ENCODE measurements at places on chromosomes 1 and 21.

GRCh38 chr1:115023593-115023992 lies 6.0 kb upstream of the TSHB start:
- DNase-seq: no peak

GRCh38 chr1:12203216-12204007 lies 26.4 kb upstream of the VPS13D start:
- no peak for DNase-seq

DNA sequence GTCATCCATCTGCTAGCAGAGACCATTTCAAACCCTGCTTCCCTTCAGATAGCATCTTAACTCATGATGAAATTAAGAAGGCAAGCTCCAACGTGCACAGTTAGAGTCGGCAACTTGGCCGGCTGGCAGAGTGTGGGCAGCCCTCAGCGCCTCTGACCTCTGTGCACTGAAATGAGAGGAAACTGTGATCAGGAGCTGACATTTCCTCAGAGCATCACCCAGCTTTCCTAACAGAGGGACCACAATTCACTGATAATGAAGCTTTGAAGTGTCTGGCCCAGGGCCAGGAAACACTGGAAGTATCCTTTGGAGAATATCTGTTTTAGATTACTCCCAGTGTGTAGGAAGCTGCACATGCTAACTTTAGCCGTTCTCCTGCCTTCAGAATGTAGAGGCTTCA lies 145.0 kb upstream of the ZC3H11B start:
- DNase-seq: no peak

DNA sequence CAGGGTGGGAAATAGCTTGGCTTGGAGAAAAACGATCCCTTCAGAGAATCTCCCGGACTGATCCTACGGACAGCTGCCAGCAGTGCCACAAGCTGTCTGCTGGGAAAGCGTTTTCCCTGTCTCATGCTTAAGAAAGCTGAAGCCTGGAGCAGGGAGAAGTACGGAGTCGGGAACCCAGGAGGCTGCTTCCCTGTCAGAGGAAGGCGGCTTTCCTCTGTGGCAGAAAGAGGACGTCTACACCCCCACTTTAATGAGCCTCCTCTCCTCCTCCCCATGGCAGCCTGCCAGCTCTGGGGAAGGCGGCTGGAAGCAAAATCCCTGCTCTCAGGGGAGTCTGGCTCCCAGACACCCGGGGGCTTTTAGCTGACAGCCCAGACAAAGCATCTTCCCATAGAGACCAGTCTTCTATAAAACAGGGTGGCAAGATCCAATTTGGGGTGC lies 7.3 kb downstream of the KIF21B start:
- DNase-seq: no peak

- DNase-seq: no peak
These were observed 5.0 kb downstream of the KDM5B start for GRCh38 chr1:202802998-202803932.

- DNase-seq: peak; percentile 87
These were observed at the start of gene MAP10 for GRCh38 chr1:232805269-232806185. MAP10 (plus strand) TSS chr1:232805416; CDS start chr1:232805450, 34 bp downstream.

GRCh38 chr1:30953685-30954084 lies 45.1 kb upstream of the SDC3 start:
- DNase-seq: no peak

DNA sequence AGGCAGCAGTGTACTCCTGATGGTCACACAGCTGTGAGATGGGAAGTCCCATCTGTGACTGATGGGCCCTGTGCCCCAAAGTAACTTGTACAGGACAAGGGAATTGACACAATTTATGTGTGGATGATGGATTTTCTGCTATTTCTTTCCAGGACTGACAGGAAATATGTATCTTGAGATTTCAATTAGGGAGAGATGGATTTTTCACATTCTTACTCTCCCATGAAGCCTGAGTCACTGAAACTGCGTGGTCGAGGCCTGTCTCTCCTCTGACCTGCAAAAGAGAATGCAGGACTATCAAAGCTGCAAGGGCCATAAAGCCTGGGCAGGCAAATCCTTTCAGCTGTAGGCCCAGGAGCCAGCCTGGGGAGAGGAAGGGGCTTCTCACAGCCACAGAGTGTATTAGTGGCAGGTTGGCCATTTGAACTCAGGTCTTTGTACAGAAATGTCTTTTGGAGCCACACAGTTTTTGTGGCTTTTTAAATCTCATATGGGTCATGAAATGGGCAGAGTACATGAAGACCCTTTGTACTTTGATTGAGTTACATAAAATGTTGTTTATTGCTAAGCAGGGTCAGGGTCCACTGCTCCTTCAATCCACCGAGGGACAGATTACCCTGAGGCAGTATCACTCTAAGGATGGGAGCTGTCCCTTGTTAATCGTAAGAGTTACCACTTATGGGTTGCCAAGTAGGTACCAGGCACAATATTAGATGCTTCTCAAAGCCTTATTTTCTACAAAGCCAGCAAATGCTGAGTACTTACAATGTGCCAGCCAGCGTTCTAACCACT lies 14.8 kb downstream of the ALX3 start:
- DNase-seq: no peak

DNA sequence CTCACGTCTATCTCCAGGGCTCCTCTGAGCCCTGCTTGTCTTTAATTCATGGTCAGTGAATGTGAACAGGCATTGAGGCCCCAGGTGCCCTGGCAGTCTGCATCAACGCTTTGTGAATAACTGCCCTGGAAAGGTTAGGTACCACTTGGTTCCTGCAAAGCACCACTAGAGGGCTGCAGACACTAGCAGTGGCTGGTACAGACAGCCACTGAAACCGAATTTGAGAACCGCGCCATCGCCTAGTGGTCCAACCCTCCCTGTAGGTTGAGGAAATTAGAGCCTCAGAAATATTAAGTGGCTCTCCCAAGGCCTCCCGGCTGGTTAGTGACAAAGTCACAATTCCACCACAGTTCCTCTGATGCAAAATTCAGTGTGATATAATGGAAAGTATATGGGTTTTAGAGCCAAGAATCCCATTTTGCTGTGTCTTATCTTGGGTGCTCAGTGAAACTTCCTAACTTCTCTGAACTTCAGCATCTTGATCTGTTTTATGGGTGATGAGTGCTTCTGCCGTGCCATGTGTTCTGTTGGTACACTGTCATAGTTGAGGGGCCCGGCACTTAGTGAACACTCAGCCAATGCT lies 46.2 kb upstream of the BCL9 start:
- DNase-seq: peak; percentile 71

DNA sequence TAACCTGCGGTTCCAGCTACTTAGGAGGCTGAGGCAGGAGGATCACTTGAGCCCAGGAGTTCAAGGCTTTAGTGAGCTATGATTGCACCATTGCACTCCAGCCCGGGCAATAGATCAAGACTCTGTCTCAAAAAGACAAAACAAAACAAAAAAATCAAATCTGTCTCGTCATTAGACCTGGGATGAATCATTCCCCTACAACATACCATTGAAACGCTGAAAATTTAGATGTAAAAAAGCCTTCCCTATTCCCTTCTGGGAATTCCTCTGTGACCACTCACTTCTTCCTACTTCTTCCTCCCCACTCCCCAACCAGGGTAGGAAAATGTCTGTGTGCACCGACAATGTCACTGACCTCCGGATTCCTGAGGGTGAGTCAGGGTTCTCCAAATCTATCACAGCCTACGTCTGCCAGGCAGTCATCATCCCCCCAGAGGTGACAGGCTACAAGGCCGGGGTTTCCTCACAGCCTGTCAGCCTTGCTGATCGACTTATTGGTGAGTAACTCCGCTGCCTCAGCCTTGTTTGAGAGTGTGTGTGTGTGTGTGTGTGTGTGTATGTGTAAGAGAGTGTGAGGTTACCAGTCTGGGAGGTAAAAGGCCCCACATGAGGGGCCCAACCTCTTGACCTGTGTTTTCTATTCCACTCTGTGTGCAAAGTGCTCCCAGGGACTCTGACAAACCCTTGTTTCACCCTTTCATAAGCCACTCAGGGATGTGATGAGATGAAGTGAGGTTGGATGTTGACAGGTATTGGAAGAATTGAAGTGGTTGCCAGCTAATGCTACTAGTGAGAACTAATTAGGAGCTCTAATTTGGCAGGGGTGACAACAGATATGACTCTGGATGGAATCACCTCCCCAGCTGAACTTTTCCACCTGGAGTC lies 16.3 kb upstream of the SARS1 start:
- DNase-seq: no peak

DNA sequence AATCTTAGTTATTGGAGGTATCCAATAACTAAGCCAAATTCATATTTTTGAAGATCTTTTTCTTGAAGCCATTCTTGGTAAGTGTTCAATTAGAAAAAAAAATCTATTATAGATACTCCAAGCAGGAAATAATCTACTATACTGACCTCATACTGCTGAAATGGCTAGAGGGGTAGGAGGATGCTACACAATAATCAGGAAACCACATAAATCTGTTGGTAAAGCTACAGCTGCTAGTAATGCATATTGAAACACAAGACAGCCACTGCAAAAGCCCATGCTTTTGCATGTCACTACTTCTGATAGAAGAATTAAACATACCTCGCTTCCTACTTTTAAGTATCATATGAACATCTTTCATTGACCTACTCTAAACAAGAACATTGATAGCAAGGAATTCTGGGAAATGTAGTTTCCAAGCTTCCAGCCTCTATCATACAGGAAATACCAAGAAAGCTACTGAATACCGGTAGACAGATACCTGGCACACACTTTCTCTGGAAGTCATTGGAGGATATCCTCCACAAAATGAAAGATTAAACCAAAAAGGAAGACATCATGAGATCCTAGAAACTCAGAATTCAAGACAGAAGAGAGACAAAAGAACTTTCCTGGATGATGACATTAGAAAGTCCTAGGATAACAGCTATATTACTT lies 103.0 kb upstream of the VAV3 start:
- no peak for DNase-seq

- DNase-seq: no peak
These were observed 91.7 kb downstream of the CDC14A start for GRCh38 chr1:100443811-100444571.

- peak; percentile 60 for DNase-seq
These were observed 190.0 kb upstream of the EDN2 start for GRCh38 chr1:41674522-41674921.

GRCh38 chr1:171267391-171267790 lies 19.1 kb downstream of the FMO1 start:
- DNase-seq: no peak

- no peak for DNase-seq
These were observed 1.2 kb downstream of the OLIG1 start for GRCh38 chr21:33070998-33071769.

GRCh38 chr21:46207920-46208591 lies 20.5 kb downstream of the LSS start:
- DNase-seq: no peak

- no peak for DNase-seq
These were observed 46.0 kb downstream of the RHOU start for GRCh38 chr1:228781161-228781808.

DNA sequence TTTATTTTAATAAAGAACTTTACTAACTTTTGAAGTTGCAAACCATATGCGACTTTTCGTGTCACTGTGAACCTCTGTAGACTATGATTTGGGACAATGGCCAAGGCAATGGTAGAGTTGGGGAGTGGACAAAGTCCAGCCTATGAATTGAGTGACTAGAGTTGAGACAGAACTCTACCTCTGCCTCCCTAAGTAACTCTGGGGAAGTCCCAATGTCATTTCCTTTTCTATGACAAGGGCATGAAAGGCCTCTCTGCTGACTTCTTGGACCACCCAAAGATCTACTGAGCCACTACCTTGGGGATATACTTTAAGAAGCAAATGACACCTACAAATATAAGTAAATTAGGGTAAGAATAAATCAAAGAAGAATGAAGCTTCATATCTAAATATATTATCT lies 19.3 kb downstream of the BEND5 start:
- DNase-seq: no peak

GRCh38 chr1:59976194-59977074 lies 49.9 kb upstream of the CYP2J2 start:
- DNase-seq: peak; percentile 39

- DNase-seq: no peak
These were observed 116.5 kb downstream of the SMYD2 start for GRCh38 chr1:214397497-214397896.

DNA sequence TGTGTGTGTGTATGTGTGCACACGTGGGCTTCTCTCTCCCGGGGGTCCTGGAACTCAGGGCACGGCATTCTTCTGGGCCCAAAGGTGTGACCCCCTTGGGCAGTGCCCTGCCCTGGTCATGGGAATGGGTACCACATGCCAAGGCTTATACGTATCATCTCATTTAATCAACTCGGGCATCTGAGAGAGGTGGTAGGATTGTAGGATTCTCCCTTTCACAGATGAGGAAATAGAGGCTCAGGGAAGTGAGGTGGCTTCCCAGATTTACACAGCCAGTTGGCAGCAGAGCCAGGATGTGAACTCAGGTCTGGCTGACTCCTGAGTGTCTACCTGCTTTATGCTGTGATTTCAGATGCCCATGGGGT lies 15.2 kb downstream of the MYOM3 start:
- no peak for DNase-seq

DNA sequence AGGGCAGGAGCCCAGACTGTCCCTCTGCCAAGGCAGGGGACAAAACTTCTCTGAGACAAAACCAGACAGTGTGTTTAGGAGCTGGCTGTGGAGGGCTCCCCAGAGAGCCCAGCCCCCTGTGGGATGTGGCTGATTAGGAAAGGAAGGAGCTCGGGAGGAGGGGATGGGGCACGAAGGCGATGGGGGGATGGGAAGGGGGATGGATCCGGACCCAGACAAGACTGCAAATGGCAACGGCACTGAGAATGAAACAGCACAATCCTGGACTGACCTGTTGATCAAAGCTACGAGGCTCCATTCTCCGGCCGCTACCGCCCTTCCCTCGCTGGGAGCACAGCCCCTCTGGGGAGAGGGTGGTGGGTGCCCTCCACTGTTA lies 33.1 kb downstream of the FOXO6 start:
- DNase-seq: no peak

DNA sequence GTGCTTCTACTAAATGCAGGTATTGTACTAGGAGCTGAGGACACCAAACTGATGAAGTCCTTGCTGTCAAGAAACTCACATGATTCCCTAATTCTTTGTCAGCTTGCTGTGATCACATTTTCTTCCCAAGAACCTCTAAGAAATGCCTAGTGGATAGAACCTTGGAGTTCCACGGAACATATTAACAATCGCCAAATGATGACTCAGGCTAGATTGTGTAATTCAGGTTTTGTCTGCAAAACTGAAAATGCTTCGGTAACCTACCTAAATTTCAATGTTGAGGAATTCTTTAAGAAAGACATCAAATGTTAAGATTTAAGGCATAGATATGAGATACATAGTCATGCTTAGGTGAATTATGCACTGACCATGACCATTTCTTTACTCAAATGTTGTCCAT lies 1.7 kb upstream of the GADD45A start:
- DNase-seq: no peak

- DNase-seq: no peak
These were observed 40.9 kb downstream of the CLSTN1 start for GRCh38 chr1:9782897-9783296.

- DNase-seq: no peak
These were observed 60.8 kb upstream of the PGD start for GRCh38 chr1:10338047-10338446.

- DNase-seq: no peak
These were observed 69.5 kb downstream of the ADARB1 start for GRCh38 chr21:45143855-45144254.

GRCh38 chr1:25040122-25040685 lies 110.1 kb upstream of the RUNX3 start:
- DNase-seq: no peak

Measured in NCI-H774 (cell line).